ENCODE measurements at places on chromosomes 5 and 9.

- DNase-seq = peak; percentile 58
Observed at GRCh38 chr5:160159991-160160792, 40.9 kb upstream of the PWWP2A start.

DNA sequence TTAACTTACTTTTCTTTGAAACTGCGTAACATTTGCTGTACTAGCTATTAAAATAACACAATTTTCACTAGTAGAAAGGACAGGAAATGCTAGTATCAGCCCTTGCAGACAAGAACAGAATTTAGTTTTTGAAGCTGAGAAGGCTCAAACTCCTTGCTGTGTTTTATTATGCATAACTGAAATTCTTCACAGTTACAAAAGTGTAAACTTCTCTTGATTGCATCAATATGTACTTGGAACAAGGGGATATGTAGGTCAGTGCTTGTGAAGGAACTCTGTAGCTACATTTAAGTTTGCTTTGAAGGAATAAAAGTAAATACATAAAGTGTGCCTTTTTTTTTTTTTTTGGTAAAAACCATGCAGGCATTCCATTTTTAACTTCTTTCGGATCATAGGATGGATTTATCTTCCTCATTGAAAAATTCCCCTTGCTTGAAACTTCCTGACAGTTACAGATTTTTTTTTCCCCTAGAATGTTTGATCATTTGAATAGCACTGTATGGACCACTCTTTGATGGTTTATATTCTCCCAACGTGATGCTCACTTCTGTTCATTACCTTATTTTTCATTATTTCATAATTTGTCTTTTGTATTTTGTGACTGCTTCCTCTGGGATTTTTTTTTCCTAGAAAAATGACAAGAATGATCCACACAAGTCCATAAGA is 94.9 kb upstream of the DAB2 start:
- DNase-seq = no peak

DNA sequence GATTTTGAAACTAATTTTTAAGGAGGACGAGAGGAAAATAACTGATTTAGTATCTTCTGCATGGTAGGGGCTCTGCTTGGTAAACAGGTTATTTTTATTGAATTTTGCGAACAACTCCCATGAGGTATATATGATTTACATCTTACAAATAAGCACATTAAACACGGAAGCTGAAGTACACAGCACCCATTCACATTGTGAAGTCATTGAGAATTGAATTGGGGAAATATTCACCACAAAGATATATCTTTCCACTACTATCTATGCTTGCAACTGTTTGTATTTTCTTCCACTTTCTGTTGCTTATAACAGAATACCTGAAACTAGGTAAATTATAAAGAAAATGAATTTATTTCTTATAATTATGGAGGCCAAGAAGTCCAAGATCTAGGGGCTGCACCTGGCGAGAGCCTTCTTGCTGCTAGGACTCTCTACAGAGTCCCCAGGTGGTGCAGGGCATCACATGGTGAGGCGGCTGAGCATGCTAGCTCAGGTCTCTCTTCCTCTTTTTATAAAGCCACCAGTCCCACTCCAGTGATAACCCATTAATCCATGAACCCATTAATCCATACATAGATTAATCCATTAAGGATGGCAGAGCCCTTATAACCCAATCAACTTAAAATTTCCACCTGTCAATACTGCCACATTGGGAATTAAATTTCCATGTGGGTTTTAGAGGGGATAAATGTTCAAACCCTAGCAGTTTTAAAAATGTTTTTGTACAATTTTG is 79.0 kb upstream of the ZNF608 start:
- DNase-seq = no peak

GRCh38 chr9:88072831-88073375 is 65.4 kb downstream of the SPATA31C2 start:
- DNase-seq = no peak

DNA sequence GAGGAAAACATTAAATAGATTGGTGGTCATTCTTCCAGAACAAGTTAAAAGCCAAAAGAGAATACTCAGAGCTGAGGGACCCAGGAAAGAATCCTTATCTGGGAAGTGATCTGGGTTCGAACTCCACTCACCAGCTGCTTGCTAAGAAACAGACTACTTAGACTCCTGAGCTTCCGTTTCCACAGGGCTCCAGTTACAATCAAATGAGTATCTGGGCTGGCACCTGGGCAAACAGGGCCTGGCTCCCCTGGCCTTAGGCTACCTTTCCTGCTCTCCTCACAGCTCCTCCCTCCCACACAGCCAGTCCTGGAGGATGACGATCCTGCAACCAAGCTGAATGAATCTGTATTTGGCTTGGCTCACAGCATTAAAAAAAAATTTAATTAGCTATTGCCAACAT is 2.5 kb downstream of the MAPK9 start:
- no peak for DNase-seq

GRCh38 chr9:117239428-117239827 is 175.4 kb downstream of the ASTN2 start:
- DNase-seq = no peak

GRCh38 chr5:14584848-14585247 is 3.3 kb downstream of the OTULINL start:
- no peak for DNase-seq

GRCh38 chr9:84151640-84152039 is 171.0 kb downstream of the RMI1 start:
- DNase-seq = no peak

GRCh38 chr5:3622961-3623360 is 27.3 kb downstream of the IRX1 start:
- no peak for DNase-seq

GRCh38 chr9:34398875-34399274 is 22.2 kb upstream of the MYORG start:
- DNase-seq = no peak

- no peak for DNase-seq
Observed at GRCh38 chr5:3364433-3364832, 231.2 kb upstream of the IRX1 start.

- DNase-seq = no peak
Observed at GRCh38 chr5:24005384-24005783, 498.0 kb downstream of the PRDM9 start.

- DNase-seq = peak; percentile 35
Observed at GRCh38 chr9:35616681-35617459, 1.3 kb downstream of the CD72 start.

- no peak for DNase-seq
Observed at GRCh38 chr9:113486327-113486726, 22.8 kb downstream of the RGS3 start.

DNA sequence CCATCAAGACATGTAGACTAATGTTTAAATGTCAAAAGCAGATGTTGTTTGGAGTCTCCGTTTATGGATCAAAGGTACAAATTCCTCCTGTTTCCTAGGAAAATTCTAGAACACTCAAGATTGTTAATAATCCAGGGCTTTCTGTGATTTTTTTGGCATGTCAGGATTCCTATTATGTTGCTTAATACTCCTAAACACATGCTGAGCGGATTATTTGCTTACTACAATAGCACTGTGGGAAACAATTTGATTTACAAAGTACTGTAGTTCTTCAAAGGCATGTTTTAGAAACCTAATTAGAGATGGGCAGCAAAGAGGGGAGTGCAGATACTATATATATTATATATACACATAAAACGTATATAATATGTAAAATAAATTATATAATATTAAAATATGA is 19.0 kb upstream of the SCAMP1 start:
- DNase-seq = no peak

- no peak for DNase-seq
Observed at GRCh38 chr9:86356871-86357866, 3.0 kb upstream of the TUT7 start.

GRCh38 chr9:94792511-94792910 is 66.0 kb downstream of the AOPEP start:
- DNase-seq = no peak

DNA sequence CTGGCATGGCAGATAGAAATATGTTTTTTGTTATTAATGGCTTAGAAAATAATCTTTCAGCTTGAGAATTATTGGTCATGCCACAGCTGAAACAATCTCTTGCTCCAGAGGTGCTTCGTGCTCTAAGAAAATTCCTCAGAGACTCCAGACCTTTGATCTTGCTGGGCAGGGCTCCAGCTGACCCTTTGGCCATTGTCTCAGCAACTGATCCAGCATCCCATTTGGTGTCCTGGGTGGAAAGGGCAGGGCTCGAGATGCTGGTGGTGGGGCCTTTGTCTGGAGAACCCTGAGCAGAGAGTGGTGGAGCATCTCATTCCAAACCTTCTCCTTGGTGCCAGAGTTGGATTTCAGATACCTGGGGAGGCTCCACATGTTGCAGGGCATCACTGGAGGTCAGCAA is 43.2 kb upstream of the PIK3R1 start:
- DNase-seq = no peak

DNA sequence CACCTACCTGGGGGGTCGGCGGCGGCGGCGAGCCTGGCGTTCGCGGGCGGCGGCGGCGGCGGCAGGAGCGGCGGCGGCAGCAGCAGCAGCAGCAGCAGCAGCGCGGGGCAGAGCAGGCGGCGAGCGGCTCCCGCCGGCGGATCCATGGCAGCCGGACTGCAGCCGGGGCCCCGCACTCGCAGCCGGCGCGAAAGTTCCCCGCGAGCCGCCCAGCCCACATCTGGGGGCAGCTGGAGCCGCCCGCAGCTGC is 153 bp downstream of the ADAMTS2 start:
- no peak for DNase-seq

DNA sequence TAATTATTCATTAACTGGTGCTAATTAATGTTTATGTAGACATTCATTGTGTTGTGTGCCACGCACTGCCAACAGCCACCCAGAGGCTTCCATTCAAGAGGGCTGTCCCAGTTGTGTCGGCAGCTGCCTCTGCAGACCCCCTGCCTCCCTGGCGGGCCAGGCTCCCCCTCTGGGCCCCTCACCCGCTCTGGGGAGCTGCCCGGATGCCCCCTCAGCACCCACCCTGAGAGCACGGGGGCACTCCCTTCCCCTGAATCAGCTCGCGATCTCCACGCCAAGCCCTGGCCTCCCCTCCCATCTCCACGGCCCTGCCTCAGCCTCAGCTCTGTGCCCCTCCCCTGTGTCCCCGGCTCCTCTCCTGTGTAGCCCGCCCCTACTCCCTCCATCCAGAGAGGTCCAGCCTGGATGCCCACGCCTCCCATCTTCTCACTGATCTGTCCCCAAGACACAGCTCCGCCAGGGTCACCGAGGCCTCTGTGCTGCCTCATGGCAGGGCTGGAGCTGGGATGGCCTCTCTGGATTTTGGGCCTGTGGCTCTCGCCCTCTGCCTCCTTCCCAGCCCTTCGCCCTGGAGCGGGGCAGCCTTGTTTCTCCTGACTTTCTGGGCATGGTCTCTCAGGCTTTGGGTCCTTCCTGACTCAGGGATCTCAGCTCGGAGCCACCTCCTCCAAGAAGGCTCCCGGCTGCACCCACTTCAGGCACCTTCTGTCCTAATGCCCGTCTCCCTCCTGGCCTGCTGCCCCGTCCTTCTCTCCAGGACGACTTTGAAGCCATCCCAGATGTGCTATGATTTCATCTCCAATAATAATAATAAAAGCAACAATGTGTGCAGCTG is 16.0 kb upstream of the SLC9A3 start:
- DNase-seq = no peak

- no peak for DNase-seq
Observed at GRCh38 chr9:38286766-38287165, 105.7 kb upstream of the ALDH1B1 start.

GRCh38 chr9:16871336-16872151 is 1.1 kb upstream of the BNC2 start:
- no peak for DNase-seq

DNA sequence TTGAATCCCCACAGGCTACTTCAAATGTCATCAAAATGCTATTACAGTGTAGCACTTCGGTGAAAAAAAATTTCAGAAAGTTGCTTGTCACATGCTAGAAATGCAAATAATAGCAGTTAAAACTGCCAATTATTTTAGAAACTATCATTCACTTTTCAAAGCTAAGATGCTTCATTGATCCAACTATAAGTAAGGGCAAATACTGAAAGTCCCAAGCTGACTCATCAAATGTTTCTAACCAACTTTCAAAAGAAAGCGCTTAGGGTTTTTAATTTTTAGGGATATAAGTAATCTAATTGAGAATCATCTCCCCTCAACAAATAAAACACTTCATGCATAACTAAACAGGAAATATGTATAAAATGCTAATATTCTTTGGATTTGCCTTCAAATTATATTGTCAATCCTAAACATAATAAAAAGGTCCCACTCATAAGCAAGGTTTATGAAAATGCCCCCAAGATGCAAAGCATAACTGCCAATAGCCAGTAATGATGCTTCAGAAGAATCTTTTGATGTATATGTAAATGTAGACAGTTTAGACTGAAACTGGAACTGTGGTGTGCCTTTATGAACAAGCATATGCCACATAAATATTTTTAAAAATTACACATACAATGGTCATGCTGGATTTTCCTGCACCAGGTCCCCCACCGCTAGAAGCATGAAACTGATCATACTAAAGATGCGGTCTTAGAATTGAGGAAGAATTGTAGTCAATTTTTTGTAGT is 12.2 kb downstream of the ACTL7A start:
- DNase-seq = no peak

DNA sequence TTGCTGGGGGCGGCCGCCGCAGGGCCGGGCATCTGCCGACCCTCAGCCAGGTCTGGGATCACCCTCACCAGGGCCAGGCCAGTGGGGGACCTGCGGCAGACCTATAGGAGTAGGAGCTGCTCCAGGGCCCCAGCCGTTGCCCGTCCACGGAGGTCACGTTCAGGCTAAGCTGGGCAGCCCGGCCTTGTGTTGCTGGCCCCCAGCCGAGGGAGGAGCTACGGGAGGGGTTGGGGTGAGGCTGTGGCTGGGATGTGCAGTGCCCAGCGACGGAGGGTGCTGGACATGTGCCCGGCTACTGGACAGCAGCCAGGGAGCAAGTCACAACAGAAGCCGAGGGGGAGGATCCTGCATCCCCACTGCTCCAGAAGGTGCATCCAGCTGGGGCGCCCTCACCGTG is 39.6 kb upstream of the SLC6A19 start:
- DNase-seq = no peak

DNA sequence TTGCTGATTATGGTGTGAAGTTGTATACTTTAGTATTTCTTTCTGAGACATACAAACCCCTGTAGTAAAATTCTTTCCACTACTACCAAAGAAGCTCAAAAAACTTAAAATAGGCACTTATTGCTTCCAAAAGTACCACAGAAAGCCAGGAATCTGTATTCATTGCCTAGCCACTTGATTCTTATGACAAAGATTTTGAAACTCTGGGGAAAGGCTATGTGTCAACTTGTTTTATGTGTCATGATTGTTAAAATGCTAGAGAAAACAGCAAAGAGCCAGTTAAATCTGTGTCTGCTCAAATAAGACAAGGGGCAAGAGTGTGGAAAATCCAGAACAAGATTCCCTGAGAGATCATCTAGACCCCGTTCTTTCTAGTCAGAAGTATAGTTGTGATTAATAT is 6.0 kb downstream of the KIF2A start:
- DNase-seq = no peak

- DNase-seq = no peak
Observed at GRCh38 chr5:179526978-179527377, 23.4 kb upstream of the RUFY1 start.

- DNase-seq = no peak
Observed at GRCh38 chr5:149735066-149735465, 5.0 kb downstream of the PPARGC1B start.

- no peak for DNase-seq
Observed at GRCh38 chr9:11749396-11749795, 943.8 kb upstream of the TYRP1 start.

GRCh38 chr9:19481121-19481870 is 72.5 kb downstream of the ACER2 start:
- DNase-seq = no peak

GRCh38 chr5:73354406-73354805 is 94.2 kb downstream of the FOXD1 start:
- DNase-seq = no peak

- no peak for DNase-seq
Observed at GRCh38 chr9:85224729-85225128, 517.0 kb downstream of the AGTPBP1 start.

- DNase-seq = no peak
Observed at GRCh38 chr9:91664663-91665062, 241.0 kb upstream of the NFIL3 start.
